8988T (cell line): ENCODE measurements at places on chromosomes 6 and 20.

GRCh38 chr6:119791736-119792135 is 442.2 kb upstream of the MAN1A1 start:
- DNase-seq = no peak

- DNase-seq = no peak
Measured at GRCh38 chr6:149109397-149110070, 208.0 kb upstream of the TAB2 start.

DNA sequence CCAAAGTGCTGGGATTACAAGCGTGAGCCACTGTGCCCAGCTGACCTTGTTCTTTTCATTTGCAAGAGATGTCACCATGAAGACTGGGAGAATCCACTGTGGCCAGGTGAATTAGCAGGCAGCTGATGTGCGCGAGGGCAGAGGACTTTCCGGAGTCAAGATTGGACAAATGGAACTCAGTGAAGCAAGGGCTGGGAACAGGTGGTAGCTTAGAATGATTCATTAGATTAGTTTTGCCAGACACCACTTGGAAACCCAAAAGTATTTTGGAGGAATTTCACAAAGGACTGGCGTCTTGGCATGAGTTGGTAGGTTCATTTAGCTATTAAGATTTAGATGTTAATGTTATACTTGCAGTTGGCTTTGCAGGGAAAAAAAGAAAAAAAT is 4.7 kb upstream of the AKAP7 start:
- no peak for DNase-seq

GRCh38 chr20:50186151-50186885 is 4.3 kb upstream of the CEBPB start:
- DNase-seq = peak; percentile 50

DNA sequence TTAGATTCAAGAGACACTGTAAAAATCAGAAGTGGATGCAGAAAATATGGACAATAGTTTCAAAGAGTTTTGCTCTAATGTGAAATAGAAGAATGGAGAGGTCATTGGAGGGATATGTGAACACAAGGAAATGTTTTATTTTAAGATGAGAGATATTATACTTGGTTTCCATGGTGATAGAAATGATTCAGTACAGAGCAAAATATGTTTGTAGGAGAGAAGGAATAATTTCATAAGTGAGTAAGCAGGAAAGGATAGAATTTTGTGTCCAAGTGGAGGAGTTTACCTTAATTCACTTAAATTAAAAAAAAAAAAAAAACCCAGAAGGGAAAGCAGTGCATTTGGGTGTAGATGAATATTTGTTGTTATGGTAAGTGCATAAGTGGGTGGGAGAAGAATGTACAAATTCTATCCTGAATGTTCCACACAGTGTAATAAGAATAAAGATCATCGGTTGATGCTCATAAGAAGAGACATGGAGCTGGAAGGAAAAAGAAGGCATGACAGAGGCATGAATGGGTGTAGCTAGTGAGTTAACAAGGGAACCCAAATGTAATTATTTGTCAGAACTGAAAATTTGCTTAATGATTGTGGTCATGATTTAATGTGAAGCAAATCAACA is 688.9 kb upstream of the GJE1 start:
- DNase-seq = no peak

DNA sequence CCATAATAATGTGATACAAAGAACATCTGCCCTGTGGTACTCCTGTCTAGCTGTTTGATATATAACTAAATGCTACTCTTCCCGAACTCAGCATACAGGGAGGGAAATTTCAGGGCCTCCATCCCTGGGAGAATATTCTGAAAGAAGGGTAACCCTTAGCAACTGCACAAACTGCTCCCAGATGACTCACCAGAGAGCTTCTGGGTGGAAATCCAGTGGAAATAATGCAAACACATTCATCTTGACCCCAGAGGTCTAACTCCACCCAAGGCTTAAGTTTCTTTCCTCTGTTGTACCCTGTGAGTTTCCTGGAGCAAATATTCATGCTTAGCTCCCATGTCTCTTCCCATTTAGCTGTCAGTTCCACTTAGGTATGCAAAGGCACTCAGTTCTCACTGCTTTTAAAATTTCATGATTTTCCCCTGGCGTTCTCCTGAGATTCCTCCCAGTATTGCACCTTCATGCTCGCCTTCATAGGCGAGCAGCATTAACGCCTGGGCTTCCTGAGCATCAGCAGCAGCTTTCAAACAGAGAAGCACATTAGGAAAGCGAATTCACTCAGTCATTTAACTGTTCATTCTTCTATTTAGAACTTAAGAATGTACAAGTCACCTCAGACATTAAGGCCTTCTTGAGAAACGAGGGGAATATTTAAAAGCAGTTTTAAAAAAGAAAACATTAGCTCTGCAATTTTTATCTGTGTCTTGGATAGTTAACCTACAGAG is 43.8 kb upstream of the LAMA4 start:
- DNase-seq = no peak

- DNase-seq = peak; percentile 70
Measured at GRCh38 chr20:62824476-62825332, 7.9 kb downstream of the COL9A3 start.

- DNase-seq = no peak
Measured at GRCh38 chr20:2353231-2353630, 27.5 kb upstream of the TGM6 start.

DNA sequence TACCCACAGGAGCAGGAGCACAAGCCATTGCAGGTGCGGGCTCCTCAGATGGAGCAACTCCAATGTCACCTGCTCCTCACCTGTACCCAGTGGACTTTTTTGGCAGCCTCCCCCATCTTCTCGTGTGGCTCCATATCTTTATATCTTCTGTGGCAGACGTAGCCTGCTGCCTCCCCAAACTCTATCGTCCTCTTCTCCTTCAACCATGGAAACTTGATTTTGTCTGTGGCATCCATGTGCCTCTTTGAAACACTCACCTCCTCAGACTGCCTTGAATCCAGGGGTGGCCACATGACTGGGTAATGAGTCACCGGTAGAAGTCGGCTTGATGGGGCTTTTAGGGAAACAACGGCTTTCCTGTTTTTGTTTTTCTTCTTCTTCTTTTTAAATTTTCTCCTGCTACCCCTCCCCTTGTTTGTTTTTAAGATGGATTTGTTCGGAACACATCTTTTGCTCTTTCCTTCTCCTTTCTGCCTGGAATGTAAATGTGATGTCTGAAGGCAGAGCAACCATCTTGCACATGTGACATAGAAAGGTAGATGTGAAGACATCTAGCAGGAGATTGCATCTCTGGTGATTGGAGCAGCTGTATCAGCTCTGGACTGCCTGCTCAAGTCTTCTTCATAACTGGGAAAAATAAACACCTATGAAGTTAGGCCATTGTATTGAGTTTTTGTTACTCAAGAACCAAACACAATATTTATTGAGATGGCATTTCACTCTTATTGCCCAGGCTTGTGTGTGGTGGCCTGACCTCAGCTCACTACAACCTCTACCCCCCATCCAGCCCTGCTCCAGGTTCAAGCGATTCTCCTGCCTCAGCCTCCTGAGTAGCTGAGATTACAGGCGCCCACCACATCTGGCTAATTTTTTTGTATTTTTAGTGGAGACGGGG is 69.9 kb upstream of the DDR1 start:
- DNase-seq = peak; percentile 66

- DNase-seq = no peak
Measured at GRCh38 chr6:87561017-87561416, 28.8 kb downstream of the RARS2 start.

DNA sequence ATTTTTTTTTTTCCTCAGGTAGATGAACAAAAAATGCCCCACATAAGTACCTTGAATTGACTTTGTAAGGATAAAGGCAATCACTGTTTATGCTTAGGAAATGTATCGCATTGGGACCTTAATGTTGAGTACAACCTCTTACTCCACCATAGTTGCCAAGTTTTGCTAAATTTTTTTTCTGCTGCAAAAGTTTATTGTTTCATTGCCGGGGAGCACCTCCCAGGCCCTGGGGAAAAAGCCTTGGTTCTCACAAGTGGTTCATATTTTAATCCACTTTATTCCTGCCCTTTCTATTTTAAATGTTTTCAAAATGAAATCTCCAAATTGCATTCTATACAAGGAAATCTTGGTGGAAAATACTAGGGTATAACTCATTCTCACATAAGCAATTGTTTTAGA is 52.3 kb upstream of the UTRN start:
- DNase-seq = no peak

- no peak for DNase-seq
Measured at GRCh38 chr6:89350281-89350966, 2.1 kb downstream of the UBE2J1 start.

DNA sequence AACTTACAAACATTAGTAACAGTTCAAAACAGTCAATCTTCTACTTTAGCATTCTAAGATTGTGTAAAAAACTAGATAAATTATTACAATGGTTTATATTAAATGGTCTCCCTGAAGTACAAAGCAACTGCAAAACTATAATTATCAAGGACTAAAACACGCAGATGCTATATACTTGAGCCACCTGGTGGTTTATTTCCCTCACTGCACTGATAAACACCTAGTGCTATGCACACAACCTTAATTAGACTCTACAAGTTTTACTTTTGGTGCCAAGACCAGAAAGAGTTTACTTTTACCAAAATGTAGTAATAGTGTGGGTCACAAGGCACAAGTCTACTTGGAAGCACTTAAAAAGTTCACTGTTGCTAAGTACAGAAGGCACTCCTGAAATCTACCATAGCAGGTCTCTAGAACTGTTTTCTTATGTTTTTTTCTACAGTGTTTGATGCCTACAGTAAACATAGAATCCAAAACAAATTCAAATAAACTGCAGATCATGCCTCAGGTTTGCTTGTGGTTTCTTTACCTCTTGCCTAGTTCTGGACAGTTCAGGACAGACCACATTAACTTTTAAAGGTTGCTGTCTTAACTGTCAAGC is 49.2 kb downstream of the GMDS start:
- no peak for DNase-seq

- DNase-seq = no peak
Measured at GRCh38 chr6:137692806-137693205, 174.3 kb upstream of the TNFAIP3 start.

GRCh38 chr6:111625461-111626391 is 20.0 kb upstream of the TRAF3IP2 start:
- no peak for DNase-seq

- DNase-seq = no peak
Measured at GRCh38 chr6:3319610-3320200, 61.0 kb downstream of the PSMG4 start.

- DNase-seq = no peak
Measured at GRCh38 chr20:24933266-24933908, 15.7 kb upstream of the CST7 start.

DNA sequence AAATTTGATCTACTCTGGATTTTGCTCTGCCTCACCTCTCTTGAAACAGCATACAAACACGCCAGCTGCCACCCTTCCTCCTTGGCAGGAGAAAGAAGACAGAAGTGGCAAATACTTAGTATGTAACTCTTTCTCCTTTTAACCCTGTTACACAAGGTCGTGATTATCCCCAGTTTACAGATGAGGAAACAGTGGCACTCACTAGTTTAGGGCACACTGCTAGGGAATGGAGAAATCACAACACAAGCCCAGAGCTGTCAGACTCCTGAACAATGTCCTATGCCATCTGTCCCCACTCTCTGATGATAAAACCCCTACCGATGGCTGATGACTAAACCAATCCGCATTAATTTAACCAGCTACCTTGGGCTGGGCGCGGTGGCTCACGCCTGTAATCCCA is 79.7 kb downstream of the FGD2 start:
- DNase-seq = no peak

DNA sequence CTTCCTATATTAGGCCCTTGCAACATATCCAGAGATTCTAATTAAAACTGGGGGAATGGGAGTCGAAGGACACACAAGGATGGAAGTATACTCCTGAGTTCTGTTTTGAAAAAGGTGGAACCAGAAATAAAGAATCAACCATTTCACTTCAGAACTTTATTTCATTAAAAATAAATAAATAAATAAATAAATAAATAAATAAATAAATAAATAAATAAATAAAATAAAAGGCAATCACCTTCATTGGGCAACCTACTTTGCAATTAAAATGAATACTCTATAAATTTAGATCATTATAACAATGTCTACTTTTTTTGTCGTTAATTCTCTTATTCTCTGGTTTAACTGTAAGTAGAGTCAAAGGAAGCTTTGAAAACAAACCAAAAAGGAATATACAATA is 25.6 kb downstream of the GPR63 start:
- no peak for DNase-seq

- DNase-seq = no peak
Measured at GRCh38 chr6:45630314-45630713, 252.6 kb upstream of the SUPT3H start.

- no peak for DNase-seq
Measured at GRCh38 chr6:6251555-6252280, 68.7 kb downstream of the F13A1 start.

- no peak for DNase-seq
Measured at GRCh38 chr20:13322198-13322597, 101.1 kb downstream of the ISM1 start.

GRCh38 chr6:43999628-44000027 is 127.6 kb downstream of the MRPL14 start:
- DNase-seq = no peak

- no peak for DNase-seq
Measured at GRCh38 chr6:149563928-149564325, 2.2 kb upstream of the GINM1 start.

GRCh38 chr6:130655586-130655985 is 171.6 kb upstream of the SMLR1 start:
- DNase-seq = no peak

DNA sequence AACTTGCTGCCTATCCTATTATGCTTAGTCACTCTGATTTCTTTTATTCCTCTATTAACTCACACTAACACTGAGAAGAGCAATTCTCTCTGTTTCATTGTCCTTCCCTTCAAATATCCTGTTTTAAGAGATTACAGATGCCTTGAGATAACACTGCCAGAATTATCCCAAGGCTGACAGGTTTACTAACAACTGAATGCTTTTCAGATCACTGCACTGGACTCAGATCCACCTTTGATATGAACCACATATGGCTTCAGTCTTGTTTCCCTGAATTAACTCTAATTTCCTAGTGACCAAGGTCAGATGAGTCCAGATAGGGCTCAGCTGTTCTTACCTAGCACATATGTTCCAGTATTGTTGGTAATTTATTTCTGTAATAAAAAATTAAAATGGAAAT is 633.1 kb downstream of the GRIK2 start:
- no peak for DNase-seq

DNA sequence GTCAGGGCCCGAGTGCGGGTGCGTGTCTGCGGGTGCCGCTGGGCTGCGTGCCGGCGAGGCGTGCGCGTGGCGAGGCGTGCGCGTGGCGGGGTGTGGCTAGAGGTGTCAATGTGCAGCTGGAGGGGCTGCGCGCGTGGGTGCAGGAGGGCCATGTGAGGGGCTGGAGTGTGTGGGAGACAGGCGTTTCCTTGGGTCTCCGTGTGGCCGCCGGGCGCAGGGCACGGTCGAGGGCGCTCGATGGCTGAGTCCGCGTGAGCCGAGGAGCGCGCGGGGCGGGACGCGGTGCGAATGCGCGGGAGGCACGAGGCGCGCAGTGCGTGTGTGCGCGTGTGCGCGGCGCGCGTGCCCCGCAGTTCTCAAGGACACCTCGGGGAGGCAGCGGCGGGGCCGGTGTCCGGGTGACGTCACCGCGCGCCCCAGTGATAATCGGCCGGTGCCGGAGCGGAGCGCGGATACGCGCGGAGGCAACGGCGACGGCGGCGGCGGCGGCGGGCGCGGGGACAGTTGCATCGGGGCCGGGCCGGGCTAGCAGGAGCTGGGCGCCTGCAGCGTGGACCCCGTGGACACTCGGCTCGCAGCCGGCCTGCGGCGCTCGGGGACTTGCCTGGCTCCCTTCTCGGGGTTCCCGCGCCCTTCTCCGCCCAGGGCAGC is 38.7 kb downstream of the YTHDF1 start:
- DNase-seq = no peak

GRCh38 chr20:32635764-32636163 is 38.0 kb downstream of the C20orf203 start:
- no peak for DNase-seq
